Breast epithelium (tissue), 4 donors: ENCODE measurements at places on chromosomes 7 and 10. TPM values are rescaled to one million over a fixed set of nuclear protein-coding genes. Genes with fewer than 3 reads are reported as not detected.

ZNF138 gene
- total RNA-seq = 31.1 TPM

ASZ1 gene
- total RNA-seq = not detected

PLA2G12B gene
- not detected for total RNA-seq

FAM241B gene
- total RNA-seq = 6.2 TPM

DNA sequence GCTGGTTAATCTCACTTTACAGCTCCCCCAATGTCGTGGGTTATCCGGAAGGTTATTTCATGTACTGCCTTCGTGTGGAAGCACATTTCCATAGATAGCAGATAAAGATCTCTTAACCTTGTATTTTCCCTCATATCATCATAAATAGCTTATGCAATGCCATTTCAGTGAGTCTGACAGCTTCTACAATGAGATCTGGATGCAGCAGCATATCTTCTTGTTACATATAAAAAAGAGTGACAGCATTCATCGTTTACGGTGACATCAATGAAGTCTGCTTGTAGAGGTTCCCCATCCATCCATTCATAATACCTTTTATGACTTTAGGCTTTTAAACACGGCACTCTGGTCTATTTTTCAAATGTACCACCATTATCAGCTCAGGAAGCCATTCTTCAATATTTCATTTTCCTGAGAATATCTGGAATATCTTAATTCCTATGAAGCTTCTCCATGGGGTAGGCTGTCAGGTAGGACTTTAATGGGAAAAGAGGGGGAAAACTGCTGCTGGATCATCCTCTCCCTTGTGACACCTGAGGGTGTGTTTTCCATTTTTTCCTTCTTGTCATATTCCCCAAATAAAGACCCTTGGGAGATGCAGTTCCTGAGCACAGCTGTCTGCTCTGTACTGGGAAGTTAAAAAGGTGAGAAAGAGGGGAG, 51.9 kb upstream of the CTBP2 start:
- no peaks in the 10 kb centered on the region for H3K36me3 ChIP-seq
- no peaks in the 10 kb centered on the region for H3K4me1 ChIP-seq
- DNase-seq = no peak
- H3K4me3 ChIP-seq = no peak overlapping the region
- H3K27ac ChIP-seq = no peak overlapping the region
- no peaks in the 10 kb centered on the region for H3K27me3 ChIP-seq

DNA sequence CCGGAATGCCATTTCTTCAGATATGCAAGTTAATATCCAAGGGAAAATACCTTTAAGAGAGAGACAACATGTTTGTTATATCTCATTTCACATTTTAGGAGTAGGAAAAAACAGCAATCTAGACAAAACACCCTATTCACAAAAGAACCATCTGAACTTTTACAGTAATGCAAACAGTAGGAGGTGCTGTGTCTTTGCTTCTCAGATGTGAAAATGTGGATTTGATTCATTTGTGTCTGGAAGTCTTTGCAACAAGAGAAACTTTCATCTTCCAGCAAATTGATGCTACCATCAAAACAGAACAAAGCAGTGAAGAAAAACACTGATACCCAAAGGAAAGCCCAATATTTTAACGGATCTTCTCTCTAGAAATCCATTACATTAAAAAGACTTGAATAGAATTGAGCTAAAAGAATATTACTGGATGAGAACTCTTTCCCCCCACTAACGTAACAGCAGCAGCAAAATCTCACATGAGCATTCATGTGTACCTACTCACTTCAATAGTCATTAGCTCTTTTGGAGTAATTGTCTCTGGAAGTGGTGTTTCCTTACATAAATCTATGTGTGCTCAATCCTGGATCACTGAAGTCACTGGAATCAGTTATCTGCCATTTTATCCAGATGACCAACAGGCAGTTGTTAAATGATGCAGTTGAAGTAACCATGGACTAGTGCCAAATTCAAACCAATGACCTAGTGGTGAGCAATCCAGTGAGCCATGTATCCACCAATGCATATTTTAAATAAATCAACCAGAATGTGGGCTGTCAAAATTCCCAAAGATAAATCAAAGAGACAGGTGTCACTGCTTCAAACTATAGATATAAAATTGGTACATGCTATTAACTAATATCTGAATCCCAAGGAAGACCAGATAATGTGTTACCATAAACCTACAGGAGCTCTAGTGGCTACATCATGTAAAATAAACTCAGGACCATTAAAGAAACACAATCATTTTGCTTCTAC, 1.8 kb downstream of the SEMA3C start:
- no peak for DNase-seq
- H3K36me3 ChIP-seq = no peaks in the 10 kb centered on the region
- H3K27me3 ChIP-seq = no peaks in the 10 kb centered on the region
- H3K4me3 ChIP-seq = peak overlapping the region; percentile 73
- peak overlapping the region; percentile 43 for H3K27ac ChIP-seq

- H3K27ac ChIP-seq = no peak overlapping the region
- no peaks in the 10 kb centered on the region for H3K4me1 ChIP-seq
- no peak for DNase-seq
- no peak overlapping the region for H3K4me3 ChIP-seq
- no peaks in the 10 kb centered on the region for H3K36me3 ChIP-seq
These were observed 128.8 kb upstream of the SAMD8 start for GRCh38 chr10:74982634-74982982.

GRCh38 chr7:116691664-116692063, 19.7 kb downstream of the MET start:
- peaks cover 4% of the 10 kb centered on the region for H3K4me1 ChIP-seq
- no peaks in the 10 kb centered on the region for H3K27me3 ChIP-seq
- peak overlapping the region; percentile 6 for H3K27ac ChIP-seq
- H3K36me3 ChIP-seq = no peaks in the 10 kb centered on the region
- no peak for DNase-seq
